Stimulated activated CD8-positive, alpha-beta memory T cell treated with anti-CD3 and anti-CD28 coated beads, Interleukin-7, amount 100 ng/mL, for 24 hours (primary cell): ENCODE measurements at places on chromosomes 4 and X.

GRCh38 chrX:17692709-17693346 is 44.5 kb upstream of the SCML1 start:
- no peak for DNase-seq

GRCh38 chr4:32624943-32625603 is 1904.9 kb downstream of the PCDH7 start:
- no peak for DNase-seq

GRCh38 chr4:47974566-47974965 is 41.9 kb downstream of the CNGA1 start:
- DNase-seq: no peak

DNA sequence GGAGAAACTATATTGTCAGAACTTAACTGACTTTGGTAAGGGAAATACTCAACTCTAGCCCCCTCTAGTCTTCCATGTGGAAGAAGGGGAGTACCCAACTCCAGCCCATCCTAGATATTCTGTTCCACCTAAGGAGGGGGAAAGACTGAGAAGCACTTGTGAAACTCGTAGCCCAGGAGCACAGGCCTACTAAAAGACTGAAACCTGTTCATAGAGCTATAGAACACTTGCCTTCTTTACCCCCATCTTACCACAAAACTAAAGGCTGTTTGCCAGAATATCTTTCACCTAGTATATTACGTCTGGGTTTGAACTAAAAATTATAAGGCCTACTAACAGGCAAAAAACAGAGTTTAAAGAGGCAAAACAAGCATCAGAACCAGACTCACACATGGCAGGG is 15.5 kb downstream of the CLDN22 start:
- no peak for DNase-seq

DNA sequence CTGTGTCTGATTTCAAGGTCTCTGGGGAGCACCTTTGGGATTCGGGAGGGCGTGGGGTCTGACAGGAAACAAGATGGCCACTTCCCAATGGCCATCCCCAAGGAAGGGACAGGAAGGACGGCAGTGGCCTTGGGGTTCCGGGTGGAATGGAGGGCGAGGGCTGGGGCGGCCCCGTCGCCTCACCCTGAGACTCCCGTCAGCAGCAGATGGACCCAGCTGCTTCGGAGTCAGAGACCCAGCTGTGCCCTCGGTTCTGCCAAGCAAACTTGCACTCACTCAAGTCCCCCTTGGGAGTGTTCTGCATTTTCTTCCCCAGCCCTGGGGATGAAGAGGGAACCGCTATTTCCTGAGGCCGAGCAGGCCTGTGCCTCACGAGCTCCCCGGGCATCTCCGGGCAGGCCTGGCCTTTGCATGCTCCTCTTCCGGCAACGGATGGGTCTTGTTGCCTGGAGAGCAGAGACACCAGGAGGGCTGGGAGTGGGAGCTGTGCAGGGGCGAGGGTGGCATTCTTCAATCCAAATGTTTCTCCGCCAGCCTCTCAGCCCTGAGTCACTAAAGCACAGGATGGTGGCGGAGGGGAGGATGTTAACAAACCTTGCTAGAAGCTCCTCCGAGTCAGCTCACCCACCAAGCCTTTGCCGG is 6.8 kb upstream of the DUSP9 start:
- DNase-seq: no peak

- DNase-seq: no peak
Measured at GRCh38 chrX:131955099-131955777, 67.9 kb upstream of the STK26 start.

DNA sequence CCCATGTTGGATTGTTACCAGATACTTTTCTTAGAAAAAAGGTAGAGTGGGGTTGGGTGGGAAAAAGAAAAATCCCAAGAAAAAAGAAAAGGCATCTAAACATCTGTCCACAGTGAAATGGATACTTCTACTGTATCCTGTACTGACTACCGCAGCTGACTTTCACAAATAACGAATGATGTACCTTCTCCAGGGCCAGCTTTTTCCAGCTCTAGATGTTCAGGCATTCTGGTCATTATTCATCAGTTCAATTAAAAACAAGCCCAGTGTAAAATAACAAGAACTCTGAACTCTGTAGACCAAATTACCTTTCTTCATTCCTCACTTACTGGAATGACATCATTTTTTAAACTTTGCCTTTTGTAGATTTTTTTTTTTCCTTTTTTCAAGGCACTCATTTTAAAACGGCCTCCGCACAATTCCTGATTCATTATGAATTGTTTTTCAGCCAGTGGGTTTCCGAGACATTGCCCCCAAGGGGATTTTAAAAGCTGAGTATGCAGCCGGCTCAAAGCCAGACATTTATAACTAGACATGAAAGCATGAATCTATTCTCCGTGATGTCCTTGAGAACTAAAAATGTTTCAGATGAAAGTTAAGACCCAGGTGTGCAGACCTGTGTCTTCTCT is 113.5 kb downstream of the PRKX start:
- no peak for DNase-seq

- DNase-seq: no peak
Measured at GRCh38 chr4:184472614-184473498, 1.5 kb downstream of the IRF2 start.

- no peak for DNase-seq
Measured at GRCh38 chr4:26344901-26345564, 24.2 kb downstream of the RBPJ start.

GRCh38 chr4:36260731-36261130 is 16.4 kb upstream of the ARAP2 start:
- no peak for DNase-seq

- DNase-seq: no peak
Measured at GRCh38 chrX:38516196-38516774, 45.1 kb upstream of the TSPAN7 start.

- no peak for DNase-seq
Measured at GRCh38 chr4:15234856-15235126, 193.0 kb upstream of the C1QTNF7 start.

GRCh38 chrX:3129256-3129655 is 88.0 kb downstream of the ARSF start:
- no peak for DNase-seq

- peak; percentile 25 for DNase-seq
Measured at GRCh38 chrX:39854772-39855747, 242.7 kb downstream of the BCOR start.

GRCh38 chr4:25457053-25457715 is 80.1 kb downstream of the ANAPC4 start:
- DNase-seq: no peak

DNA sequence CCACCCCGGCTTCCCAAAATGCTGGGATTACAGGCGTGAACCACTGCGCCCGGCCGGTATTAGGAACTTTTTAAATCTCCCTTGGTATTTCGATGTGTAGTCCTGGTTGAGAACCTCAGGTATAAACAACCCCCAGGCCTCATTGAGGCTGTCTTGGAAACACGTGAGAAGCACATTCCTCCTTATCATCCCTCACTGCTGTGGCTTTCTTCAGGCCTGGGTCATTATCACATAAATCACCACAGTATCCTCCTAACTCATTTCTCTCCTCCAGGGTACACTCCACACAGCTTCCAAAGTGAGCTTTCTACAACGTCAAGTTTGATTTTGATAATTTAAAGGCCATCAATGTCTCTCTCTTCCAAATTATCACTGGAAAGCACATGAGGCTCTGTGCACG is 198.2 kb downstream of the DCHS2 start:
- no peak for DNase-seq

- DNase-seq: no peak
Measured at GRCh38 chrX:105462186-105462585, 241.7 kb upstream of the TEX13A start.

DNA sequence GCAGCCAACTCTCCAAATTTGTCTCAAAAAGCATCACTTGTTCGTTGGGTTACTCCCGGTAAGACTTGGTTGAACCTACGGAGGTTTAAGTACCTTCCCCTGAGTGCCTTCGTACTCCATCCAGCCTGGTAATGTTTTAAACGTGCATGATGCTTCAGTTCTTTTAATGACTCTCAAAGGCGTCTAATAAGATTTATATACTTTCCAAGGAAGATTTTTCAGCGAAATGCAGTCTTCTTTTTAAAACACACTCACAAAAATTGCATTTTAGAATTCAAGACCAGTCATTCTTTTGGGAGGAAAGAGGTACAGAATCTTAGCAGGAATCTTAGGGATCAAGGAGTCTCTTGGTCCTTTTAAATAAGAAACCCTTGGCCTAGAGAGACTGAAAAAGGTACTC is 430 bp upstream of the TRPC3 start:
- no peak for DNase-seq

DNA sequence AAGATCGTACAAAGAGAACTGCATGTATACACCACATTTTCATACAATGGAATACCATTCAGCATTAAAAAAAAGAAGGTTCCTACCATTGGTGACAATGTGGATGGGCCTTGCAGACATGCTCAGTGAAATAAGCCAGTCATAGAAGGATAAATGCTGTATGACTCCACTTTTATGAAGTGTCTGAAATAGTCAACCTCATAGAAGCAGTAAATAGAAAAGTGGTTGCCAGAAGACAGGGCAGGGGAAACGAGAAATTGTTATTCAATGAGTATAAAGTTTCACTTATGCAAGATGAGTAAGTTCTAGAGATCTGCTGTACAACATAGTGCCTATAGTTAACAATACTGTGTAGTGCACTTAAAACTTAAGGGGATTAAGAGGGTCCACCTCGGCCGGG is 257.5 kb upstream of the FTHL17 start:
- no peak for DNase-seq

GRCh38 chrX:79146640-79147390 is 2.3 kb downstream of the GPR174 start:
- DNase-seq: no peak

GRCh38 chr4:152828122-152828521 is 48.4 kb downstream of the ARFIP1 start:
- no peak for DNase-seq

GRCh38 chrX:75149654-75150053 is 6.4 kb downstream of the ABCB7 start:
- DNase-seq: no peak

- DNase-seq: no peak
Measured at GRCh38 chrX:20144491-20144890, 2.9 kb upstream of the EIF1AX start.

- no peak for DNase-seq
Measured at GRCh38 chr4:126907389-126907788, 725.4 kb upstream of the INTU start.

GRCh38 chr4:47462799-47463234 is 685 bp downstream of the COMMD8 start:
- no peak for DNase-seq

GRCh38 chr4:169611157-169611556 is 1.2 kb downstream of the NEK1 start:
- no peak for DNase-seq

DNA sequence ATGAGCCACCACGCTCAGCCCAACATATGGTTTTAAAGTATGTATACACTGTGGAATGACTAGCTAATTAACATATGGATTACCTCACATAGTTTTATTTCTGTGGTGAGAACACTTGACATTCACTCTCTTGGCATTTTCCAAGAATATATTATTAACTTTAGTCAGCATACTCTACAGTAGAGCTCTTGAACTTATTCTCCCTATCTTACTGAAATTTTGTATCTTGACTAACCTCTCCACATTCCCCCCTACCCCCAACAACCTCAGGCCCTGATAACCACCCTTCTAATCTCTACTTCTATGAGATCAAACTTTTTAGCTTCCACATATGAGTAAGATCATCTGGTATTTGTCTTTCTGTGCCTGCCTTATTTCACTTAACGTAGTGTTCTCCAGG is 38.6 kb upstream of the AGA start:
- no peak for DNase-seq

DNA sequence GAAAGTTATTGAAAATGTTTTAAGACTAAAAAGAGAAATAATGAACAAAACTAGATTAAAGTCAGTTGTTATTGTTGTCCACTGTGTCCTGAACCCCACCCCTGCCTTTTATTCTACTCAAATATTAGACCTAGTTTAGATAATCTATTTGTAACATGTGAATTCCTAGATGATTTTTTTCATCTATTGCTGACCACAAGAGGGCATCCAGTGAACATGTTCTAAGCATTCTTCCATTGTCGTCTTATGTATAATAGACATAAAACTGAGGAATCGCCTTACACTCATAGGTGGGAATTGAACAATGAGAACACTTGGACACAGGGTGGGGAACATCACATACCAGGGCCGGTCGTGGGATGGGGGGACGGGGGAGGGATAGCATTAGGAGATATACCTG is 36.4 kb upstream of the HPRT1 start:
- DNase-seq: no peak

DNA sequence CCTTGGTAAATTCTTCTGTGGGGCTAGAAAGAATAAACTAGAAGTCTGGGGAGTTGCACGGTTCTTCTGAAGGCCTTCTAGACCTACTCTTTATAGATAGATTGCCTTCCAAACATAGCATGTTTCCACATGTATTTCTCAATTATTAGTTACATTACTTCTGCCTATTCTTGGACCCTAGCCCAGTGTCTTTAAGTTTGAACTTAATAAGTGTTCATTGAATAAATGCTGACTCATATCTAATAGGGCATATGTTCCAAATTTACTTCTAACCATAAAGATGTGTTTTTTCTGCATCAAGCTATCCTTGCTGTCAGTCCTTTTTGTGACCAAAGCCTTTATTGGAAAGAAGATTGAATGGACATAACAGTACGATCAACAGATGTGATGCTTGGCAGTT is 503.6 kb upstream of the ZFP42 start:
- no peak for DNase-seq

DNA sequence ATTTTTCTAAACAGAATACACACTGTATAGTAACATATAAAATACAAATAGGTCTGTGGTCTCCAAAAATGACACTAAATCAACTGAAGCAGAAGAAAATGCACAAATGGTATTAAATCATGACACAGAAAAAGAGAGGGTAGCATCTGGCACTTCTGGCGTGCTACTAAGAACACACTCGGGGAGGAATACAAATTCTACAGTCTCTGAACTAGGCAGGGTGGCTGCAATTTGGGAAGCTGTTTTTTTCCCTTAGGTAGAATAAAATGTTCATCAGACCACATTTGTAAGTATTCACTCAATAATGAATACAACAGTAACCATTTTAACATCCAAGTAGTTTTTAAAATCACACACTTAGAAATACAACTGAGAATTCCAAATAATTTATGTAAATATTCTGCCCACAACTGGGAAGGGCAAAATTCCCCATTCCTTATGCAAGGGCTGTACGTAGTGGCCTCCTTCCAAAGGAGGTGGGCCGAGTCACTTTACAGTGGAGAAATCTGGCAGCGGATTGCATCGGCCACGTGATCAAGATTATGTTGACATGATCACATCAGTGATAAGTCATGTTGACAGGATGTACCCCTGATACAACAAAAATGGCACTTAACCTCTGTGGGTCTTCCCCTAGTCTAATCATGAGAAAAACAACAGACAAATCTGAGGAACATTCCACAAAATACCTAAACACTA is 101.1 kb downstream of the TSPAN5 start:
- no peak for DNase-seq

DNA sequence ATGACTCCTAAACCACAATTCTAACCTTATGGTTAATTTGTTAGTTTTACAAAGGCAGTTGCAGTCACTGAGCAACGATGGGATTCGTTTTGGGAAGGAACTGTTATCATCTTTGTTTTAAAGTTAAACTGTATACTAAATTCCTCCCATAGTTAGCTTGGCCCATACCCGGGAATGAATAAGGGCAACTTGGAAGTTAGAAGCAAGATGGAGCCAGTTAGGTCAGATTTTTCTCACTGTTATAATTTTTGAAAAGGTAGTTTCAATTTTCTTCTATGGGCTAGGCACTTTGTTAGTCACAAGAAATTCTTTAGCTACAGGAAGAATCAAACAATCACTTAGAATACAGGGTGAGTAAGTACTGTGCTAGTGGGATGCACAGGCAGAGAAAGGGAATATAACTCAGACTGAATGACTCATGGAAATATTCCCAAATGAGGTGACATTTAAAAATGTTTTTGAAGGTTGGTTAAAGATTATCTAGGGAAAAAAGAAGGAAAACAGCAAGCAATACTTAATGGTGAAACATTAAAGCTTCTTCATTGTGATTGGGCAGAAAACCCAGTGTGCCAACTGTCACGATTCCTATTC is 153.6 kb downstream of the MAGEB17 start:
- no peak for DNase-seq
